GM18507 (cell line): ENCODE measurements at places on chromosomes 5 and 9.

- DNase-seq, result no peak
Observed at GRCh38 chr5:173915310-173916014, 27.3 kb downstream of the CPEB4 start.

DNA sequence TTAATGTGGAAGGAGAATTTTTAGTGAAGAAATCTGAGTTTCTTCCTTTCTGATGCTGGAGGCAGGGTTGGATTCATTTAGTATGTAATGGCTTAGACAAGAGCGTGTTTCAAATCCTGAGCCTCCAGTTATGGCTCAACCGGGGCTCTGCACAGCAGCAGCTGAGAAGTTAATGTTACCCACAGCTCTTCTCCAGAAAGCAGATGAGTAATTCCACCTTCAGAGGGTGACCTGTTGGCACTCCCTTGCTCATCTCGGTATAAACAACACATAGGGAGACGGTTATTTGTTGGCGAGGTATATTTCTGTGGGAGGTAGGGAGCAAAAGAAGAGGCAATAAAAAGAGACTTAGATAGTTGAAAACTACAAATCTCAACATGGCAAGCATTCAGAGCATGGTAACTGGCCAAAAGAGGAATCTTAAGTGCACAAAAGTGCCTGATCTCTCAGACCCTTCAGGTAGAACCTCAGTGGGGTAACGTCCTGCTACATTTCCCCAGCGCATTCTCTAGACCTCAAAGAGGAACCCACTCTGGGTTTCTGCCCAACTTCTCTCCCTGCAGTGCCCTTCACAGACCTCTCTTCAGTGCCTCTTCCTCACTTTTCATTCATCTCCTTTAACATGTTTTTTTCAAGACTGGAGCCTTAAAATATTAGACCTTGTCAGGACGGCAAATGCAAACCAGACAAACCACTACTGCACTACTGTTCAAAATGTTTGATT is 417.5 kb upstream of the ADAMTSL1 start:
- DNase-seq, result no peak

GRCh38 chr9:111728617-111729366 is 65.9 kb downstream of the SHOC1 start:
- no peak for DNase-seq

DNA sequence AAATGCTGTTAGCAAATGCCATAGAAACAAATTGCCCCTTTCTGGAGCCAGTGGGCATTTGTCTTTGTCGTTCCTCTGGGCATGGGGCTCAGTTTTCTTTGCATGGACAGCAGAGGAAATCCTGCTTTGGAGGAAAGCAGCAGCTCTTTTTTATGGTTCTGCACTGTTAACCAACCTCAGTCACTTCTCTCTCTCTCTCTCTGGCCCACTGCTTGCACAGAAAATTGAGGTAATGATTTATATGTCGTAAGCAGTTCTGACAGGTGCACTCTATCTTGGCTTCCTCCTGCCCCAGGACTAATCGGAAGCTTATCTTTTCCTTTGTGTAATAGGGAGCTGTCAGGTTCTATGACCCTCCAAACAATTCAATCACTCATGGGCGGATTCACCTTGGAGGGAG is 159.6 kb upstream of the GPR151 start:
- DNase-seq, result no peak
